ENCODE measurements at places on chromosomes 13 and 19. TPM values are rescaled to one million over a fixed set of nuclear protein-coding genes. Genes with fewer than 3 reads are reported as not detected.

Gene ZNF418
- total RNA-seq: 20.8 TPM

Gene CACNG8
- 15.7 TPM for total RNA-seq

Gene ZNF497
- 1.7 TPM for total RNA-seq

Gene CYP2A6
- 0.25 TPM for total RNA-seq

Gene IGFL2
- not detected for total RNA-seq

Gene LACC1
- 5.6 TPM for total RNA-seq

Gene SHFL
- 23.0 TPM for total RNA-seq

Gene MBD3L1
- total RNA-seq: not detected

Gene ZNF729
- total RNA-seq: not detected

Gene CRB3
- 36.5 TPM for total RNA-seq

Gene DNAAF3
- total RNA-seq: 5.9 TPM

Gene ZNF836
- 28.8 TPM for total RNA-seq

Gene ACTL9
- total RNA-seq: not detected

Gene TEX101
- not detected for total RNA-seq

Gene KCNJ14
- total RNA-seq: 1.1 TPM

Gene SLC25A23
- total RNA-seq: 69.1 TPM

Gene C13orf46
- total RNA-seq: 0.37 TPM

Gene PNMA8B
- 3.6 TPM for total RNA-seq

Gene TEX29
- total RNA-seq: 0.37 TPM

Gene ZNF723
- total RNA-seq: not detected

Gene KIR3DL2
- total RNA-seq: not detected

Gene ZNF556
- 0.11 TPM for total RNA-seq

Gene ZNF221
- total RNA-seq: 7.0 TPM

Gene KLK10
- 3.2 TPM for total RNA-seq

Gene TCF3
- 350 TPM for total RNA-seq

Gene LRRC63
- not detected for total RNA-seq

Gene GRAMD1A
- total RNA-seq: 389 TPM

Gene PLIN4
- total RNA-seq: 0.35 TPM

Gene ZNF584
- total RNA-seq: 6.8 TPM

Gene PLK5
- total RNA-seq: 0.60 TPM

Gene PTH2
- total RNA-seq: 1.7 TPM

Gene PALM3
- total RNA-seq: 25.9 TPM

Gene TMPRSS9
- 0.57 TPM for total RNA-seq

Gene KLK14
- 1.1 TPM for total RNA-seq

Gene EFNB2
- 15.9 TPM for total RNA-seq

Gene VSTM2B
- 2.2 TPM for total RNA-seq

Gene GARIN5A
- total RNA-seq: 8.2 TPM

Gene IRGC
- not detected for total RNA-seq

Gene CEACAM7
- total RNA-seq: 0.21 TPM

Gene UBXN6
- total RNA-seq: 39.8 TPM

Gene TNFSF13B
- not detected for total RNA-seq

Gene PAF1
- total RNA-seq: 27.8 TPM

Gene CD70
- 1.7 TPM for total RNA-seq

Gene ZNF99
- 0.05 TPM for total RNA-seq

Gene IL4I1
- 1.4 TPM for total RNA-seq

Gene ITGBL1
- 0.09 TPM for total RNA-seq

Gene PRSS57
- not detected for total RNA-seq

Gene RASGRP4
- 4.1 TPM for total RNA-seq

Gene CYP4F2
- total RNA-seq: 1.2 TPM
